ENCODE measurements at places on chromosomes 1 and 21.

GRCh38 chr1:33408093-33408436, 22.8 kb downstream of the PHC2 start:
- DNase-seq, result no peak

DNA sequence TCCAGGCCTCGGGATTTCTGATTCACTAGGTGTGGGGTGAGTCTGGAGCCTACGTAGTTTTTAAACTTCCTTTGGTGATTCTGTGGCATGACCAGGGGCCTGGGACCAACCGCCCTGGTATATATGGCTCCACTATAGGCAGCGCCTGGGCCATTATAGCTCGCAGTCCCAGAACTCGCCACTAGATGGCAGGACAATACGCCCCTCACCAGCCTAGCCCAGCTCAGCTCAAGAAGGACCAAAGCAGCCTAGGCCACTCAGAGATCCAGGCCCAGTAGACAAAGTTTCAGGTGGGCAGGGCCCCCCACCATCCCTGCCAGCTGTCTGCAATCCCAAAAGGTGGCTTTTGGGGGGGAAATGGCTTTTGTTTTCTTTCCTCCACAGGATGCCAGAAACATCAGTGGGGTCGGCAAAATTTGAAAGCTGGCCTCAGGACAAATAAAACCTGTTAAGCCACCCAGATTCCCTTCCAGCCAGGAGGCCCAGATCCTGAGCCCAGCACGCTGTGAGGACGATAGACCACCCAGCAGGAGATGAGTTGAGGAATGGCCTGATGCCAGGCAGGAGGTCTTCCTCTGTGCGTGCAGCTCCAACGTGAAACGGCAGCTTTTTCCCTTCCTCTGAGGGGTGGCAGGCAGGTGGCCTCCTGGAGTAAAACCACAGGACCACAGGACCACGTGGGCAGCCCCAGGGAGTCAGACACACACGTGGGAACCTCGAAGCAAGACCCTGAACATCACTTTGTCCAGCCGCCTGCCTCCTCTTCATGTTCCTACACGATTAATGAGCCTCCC, 24.8 kb upstream of the TMEM51 start:
- no peak for DNase-seq

GRCh38 chr1:223176437-223176836, 33.4 kb upstream of the TLR5 start:
- no peak for DNase-seq

- DNase-seq, result no peak
Measured at GRCh38 chr1:230278376-230278775, 147.8 kb downstream of the PGBD5 start.
